ENCODE measurements at places on chromosomes 4 and X. TPM values are rescaled to one million over a fixed set of nuclear protein-coding genes. Genes with fewer than 3 reads are reported as not detected.

The FAM9C gene
- total RNA-seq = not detected

The CSAG3 gene
- not detected for total RNA-seq

The BEX5 gene
- not detected for total RNA-seq

The RP2 gene
- 15.5 TPM for total RNA-seq

The IQCM gene
- total RNA-seq = not detected

The HMX1 gene
- total RNA-seq = not detected

The VCX3B gene
- total RNA-seq = not detected

The ZNF711 gene
- total RNA-seq = 0.38 TPM

The EGF gene
- total RNA-seq = 0.19 TPM

The KLF8 gene
- total RNA-seq = 1.9 TPM
